Upper lobe of left lung (tissue), 6 donors: ENCODE measurements at places on chromosomes 1 and 21. TPM values are rescaled to one million over a fixed set of nuclear protein-coding genes. Genes with fewer than 3 reads are reported as not detected.
A peak's percentile ranks its signal among the peaks of the same experiment; 100 is the strongest.

The RAB13 gene
- 33.9 TPM for total RNA-seq

The DISP1 gene
- 15.4 TPM for total RNA-seq

The GNAT2 gene
- 0.20 TPM for total RNA-seq

The CCT3 gene
- 171 TPM for total RNA-seq

The TNN gene
- 0.17 TPM for total RNA-seq

The AGO3 gene
- 13.8 TPM for total RNA-seq

The LAD1 gene
- 34.0 TPM for total RNA-seq

The KLHDC9 gene
- 6.8 TPM for total RNA-seq

The GPR161 gene
- 11.1 TPM for total RNA-seq

The UMODL1 gene
- total RNA-seq = 6.3 TPM

GRCh38 chr1:234776876-234777855 lies 167.2 kb upstream of the IRF2BP2 start:
- no peak overlapping the region for H3K4me3 ChIP-seq
- no peaks in the 10 kb centered on the region for H3K27me3 ChIP-seq
- H3K36me3 ChIP-seq = no peaks in the 10 kb centered on the region
- peak; percentile 55 for DNase-seq

GRCh38 chr1:232038706-232039677 lies 412.4 kb downstream of the DISC1 start:
- no peaks in the 10 kb centered on the region for H3K27me3 ChIP-seq
- no peaks in the 10 kb centered on the region for H3K4me1 ChIP-seq
- H3K4me3 ChIP-seq = no peak overlapping the region
- no peak overlapping the region for H3K27ac ChIP-seq
- DNase-seq = no peak

DNA sequence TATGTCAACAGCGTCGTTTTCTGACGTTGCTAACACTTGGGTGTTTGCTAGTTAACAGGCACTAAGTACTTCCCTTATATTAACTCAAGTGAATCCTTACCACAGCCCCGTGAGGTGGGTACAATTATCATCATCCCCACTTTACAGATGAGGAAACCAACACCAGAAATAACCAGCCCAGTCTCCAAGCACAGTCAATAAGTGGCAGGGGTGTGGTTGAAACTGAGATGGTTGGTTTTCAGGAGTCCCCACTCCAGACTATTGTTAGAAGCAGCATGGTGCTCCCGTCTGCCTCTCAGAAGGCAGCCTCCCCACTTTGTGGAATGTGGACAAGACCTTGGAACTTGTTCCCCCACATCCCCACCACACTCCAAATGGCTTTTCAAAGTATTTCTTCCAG lies 45.7 kb upstream of the ACOT11 start:
- no peaks in the 10 kb centered on the region for H3K36me3 ChIP-seq
- no peak overlapping the region for H3K27ac ChIP-seq
- DNase-seq = no peak
- no peaks in the 10 kb centered on the region for H3K27me3 ChIP-seq
- peaks cover 12% of the 10 kb centered on the region for H3K4me1 ChIP-seq
- no peak overlapping the region for H3K4me3 ChIP-seq

GRCh38 chr1:21294266-21294989 lies 4.2 kb upstream of the ECE1 start:
- no peak for DNase-seq
- no peaks in the 10 kb centered on the region for H3K27me3 ChIP-seq
- H3K4me1 ChIP-seq = peaks cover 52% of the 10 kb centered on the region
- no peaks in the 10 kb centered on the region for H3K36me3 ChIP-seq
- H3K4me3 ChIP-seq = no peak overlapping the region
- peak overlapping the region; percentile 92 for H3K27ac ChIP-seq

GRCh38 chr1:51666478-51666877 lies 49.6 kb downstream of the OSBPL9 start:
- DNase-seq = no peak
- H3K27ac ChIP-seq = peak overlapping the region; percentile 41
- H3K4me3 ChIP-seq = no peak overlapping the region
- no peaks in the 10 kb centered on the region for H3K27me3 ChIP-seq
- peaks cover 11% of the 10 kb centered on the region for H3K4me1 ChIP-seq
- H3K36me3 ChIP-seq = no peaks in the 10 kb centered on the region

DNA sequence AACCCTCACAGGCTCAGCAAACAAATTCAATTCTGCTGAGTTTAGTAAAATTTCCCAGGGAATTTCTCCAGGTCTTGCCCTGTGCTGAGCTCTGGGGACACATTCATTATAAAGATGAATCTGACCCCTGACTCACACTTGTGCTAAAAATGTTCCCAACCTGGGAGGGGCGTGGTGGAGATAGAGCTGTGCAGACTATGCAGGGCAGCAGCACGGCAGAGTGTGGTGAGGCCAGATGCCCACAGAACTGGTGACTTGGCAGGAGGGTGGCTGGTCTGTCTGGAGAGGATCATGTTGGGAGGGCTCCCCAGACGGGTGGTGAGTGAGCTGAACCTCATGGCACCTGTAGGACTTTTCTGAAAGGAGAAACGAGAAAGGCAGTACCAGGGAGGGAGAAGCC lies 31.6 kb downstream of the FAAH start:
- no peak for DNase-seq
- H3K4me3 ChIP-seq = no peak overlapping the region
- no peaks in the 10 kb centered on the region for H3K4me1 ChIP-seq
- H3K27ac ChIP-seq = no peak overlapping the region
- no peaks in the 10 kb centered on the region for H3K36me3 ChIP-seq

- DNase-seq = no peak
- no peaks in the 10 kb centered on the region for H3K36me3 ChIP-seq
- no peak overlapping the region for H3K4me3 ChIP-seq
- H3K27ac ChIP-seq = no peak overlapping the region
- peaks cover 4% of the 10 kb centered on the region for H3K4me1 ChIP-seq
Measured at GRCh38 chr1:219587801-219588561, 24.9 kb downstream of the ZC3H11B start.

DNA sequence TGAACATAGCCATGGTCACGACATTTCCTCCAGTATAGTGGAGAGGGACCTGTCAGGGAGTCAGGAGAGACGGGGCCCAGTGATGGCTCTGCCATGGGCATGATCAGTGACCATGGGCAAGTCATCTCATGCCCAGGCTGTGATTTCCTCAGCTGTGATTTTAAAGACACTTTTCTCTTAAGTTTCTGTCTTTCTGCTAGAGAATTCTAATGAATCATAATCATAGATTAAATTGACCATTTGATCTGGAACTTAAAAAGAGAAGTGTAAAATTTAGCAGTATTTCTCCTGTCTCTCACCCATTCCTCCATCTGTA lies 112.7 kb downstream of the USP25 start:
- no peak overlapping the region for H3K27ac ChIP-seq
- no peak for DNase-seq
- H3K4me3 ChIP-seq = no peak overlapping the region
- H3K4me1 ChIP-seq = peaks cover 3% of the 10 kb centered on the region
- no peaks in the 10 kb centered on the region for H3K27me3 ChIP-seq

DNA sequence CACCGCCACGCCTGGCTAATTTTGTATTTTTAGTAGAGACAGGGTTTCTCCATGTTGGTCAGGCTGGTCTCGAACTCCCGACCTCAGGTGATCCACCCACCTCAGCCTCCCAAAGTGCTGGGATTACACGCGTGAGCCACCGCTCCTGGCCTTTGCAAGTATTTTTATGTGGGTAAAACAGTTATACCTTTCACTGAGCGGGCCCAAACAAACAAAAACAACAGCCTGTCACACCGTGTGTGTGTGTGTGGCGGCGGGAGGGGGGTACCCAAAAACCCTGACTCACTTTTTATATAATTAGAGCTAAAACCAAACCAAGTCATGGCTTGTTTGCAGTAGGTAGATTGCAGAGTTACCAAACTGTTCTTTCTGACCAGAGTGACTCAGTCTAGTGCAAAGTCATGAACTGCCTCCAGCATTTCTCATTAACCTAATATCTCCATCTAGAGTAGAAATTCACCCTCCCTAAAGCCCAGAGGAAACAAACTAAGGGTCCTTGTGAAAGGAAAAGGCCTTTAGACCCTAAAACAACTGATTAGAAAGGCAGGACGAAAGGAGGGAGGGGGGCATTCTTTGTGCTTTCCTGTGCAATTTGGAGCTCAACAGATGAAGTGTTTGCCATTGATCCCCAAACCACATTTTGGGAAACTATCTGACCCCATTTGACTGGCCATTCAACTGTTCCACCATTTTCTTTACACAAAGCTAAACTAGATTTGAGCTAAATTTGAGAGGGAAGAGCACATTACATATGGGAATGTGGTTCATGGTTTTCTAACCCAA lies 181.0 kb downstream of the DHRS3 start:
- peaks cover 57% of the 10 kb centered on the region for H3K4me1 ChIP-seq
- H3K27ac ChIP-seq = no peak overlapping the region
- DNase-seq = no peak
- H3K27me3 ChIP-seq = no peaks in the 10 kb centered on the region
- no peak overlapping the region for H3K4me3 ChIP-seq

GRCh38 chr21:33886321-33886720 lies 29.3 kb downstream of the ATP5PO start:
- H3K27ac ChIP-seq = no peak overlapping the region
- no peaks in the 10 kb centered on the region for H3K27me3 ChIP-seq
- DNase-seq = no peak
- no peaks in the 10 kb centered on the region for H3K4me1 ChIP-seq
- H3K4me3 ChIP-seq = no peak overlapping the region

- no peaks in the 10 kb centered on the region for H3K27me3 ChIP-seq
- no peak overlapping the region for H3K27ac ChIP-seq
- no peak overlapping the region for H3K4me3 ChIP-seq
- H3K4me1 ChIP-seq = no peaks in the 10 kb centered on the region
- DNase-seq = peak; percentile 18
Measured at GRCh38 chr1:24901791-24902470, 28.1 kb downstream of the RUNX3 start.

- DNase-seq = no peak
- H3K4me3 ChIP-seq = no peak overlapping the region
- H3K4me1 ChIP-seq = no peaks in the 10 kb centered on the region
- no peak overlapping the region for H3K27ac ChIP-seq
- H3K36me3 ChIP-seq = no peaks in the 10 kb centered on the region
Measured at GRCh38 chr1:173421789-173422188, 55.3 kb upstream of the PRDX6 start.

DNA sequence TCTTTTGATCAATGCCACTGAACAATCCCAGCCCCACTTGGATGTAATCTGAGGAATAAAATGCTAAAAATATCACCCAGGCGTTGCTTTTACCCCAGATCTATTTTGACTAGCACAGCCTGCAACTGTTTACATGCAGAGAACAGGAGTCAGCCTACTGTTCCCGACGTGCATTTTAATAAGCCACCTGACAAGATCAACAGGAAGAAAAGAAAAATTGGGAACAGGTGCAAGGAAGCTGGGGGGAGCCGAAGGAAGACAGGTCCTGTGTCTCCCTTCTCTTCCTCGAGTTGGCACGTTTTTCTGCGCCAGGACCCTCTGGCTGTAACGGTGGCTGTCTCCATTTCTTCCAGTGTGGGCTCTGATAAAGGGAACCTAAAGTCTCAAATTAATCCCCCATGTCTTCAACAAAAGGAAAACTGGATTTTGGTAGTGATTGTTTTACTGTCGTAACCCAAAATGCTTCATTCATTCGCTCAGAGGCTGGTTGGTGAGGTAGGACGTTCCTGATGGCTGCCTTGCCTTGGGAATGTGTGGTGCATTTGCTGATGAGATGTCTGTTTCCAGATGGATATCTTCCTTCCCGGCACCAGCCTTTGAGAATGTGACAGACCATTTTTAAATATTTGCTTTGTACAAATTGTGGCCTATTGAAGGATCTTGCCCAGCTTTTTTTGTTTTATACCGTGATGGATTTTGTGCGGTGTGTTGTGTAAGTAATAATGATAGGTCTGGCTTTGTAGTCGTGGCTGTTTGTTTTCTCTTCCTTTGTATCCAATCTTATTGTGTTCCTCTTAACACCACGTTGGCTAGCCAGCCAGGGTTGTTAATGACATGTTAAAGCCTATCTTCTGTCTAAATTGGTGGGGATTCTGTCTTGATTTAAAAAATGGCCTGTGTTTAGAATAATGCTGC lies 117.5 kb downstream of the C1orf21 start:
- no peak for DNase-seq
- no peak overlapping the region for H3K4me3 ChIP-seq
- no peak overlapping the region for H3K27ac ChIP-seq
- H3K4me1 ChIP-seq = peaks cover 17% of the 10 kb centered on the region
- H3K27me3 ChIP-seq = no peaks in the 10 kb centered on the region

GRCh38 chr1:206851341-206852010 lies 13.9 kb upstream of the IL20 start:
- no peak overlapping the region for H3K27ac ChIP-seq
- no peak overlapping the region for H3K4me3 ChIP-seq
- DNase-seq = no peak

- H3K4me1 ChIP-seq = peaks cover 38% of the 10 kb centered on the region
- DNase-seq = peak; percentile 50
- H3K27ac ChIP-seq = peak overlapping the region; percentile 83
- H3K36me3 ChIP-seq = no peaks in the 10 kb centered on the region
- no peaks in the 10 kb centered on the region for H3K27me3 ChIP-seq
Measured at GRCh38 chr1:234987415-234988154, 141.1 kb downstream of the TOMM20 start.

GRCh38 chr1:62076286-62076685 lies 118.4 kb upstream of the L1TD1 start:
- no peak for DNase-seq
- no peak overlapping the region for H3K27ac ChIP-seq
- peaks cover 4% of the 10 kb centered on the region for H3K36me3 ChIP-seq
- H3K27me3 ChIP-seq = no peaks in the 10 kb centered on the region
- no peak overlapping the region for H3K4me3 ChIP-seq

- H3K4me1 ChIP-seq = peaks cover 21% of the 10 kb centered on the region
- no peak overlapping the region for H3K4me3 ChIP-seq
- H3K27ac ChIP-seq = no peak overlapping the region
- DNase-seq = peak; percentile 60
- no peaks in the 10 kb centered on the region for H3K27me3 ChIP-seq
- H3K36me3 ChIP-seq = no peaks in the 10 kb centered on the region
Measured at GRCh38 chr1:109904105-109904817, 6.4 kb upstream of the CSF1 start.

DNA sequence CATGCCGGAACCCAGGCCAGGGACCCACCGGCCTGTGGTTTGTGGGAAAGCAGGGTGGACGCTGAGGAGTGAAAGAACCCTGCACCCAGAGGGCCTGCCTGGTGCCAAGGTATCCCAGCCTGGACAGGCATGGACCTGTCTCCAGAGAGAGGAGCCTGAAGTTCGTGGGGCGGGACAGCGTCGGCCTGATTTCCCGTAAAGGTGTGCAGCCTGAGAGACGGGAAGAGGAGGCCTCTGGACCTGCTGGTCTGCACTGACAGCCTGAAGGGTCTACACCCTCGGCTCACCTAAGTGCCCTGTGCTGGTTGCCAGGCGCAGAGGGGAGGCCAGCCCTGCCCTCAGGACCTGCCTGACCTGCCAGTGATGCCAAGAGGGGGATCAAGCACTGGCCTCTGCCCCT lies 18.5 kb downstream of the CSF1 start:
- peaks cover 60% of the 10 kb centered on the region for H3K4me1 ChIP-seq
- DNase-seq = peak; percentile 51
- H3K36me3 ChIP-seq = peaks cover 36% of the 10 kb centered on the region
- peak overlapping the region; percentile 90 for H3K27ac ChIP-seq

- H3K4me1 ChIP-seq = no peaks in the 10 kb centered on the region
- H3K27ac ChIP-seq = no peak overlapping the region
- no peaks in the 10 kb centered on the region for H3K27me3 ChIP-seq
- no peak overlapping the region for H3K4me3 ChIP-seq
Measured at GRCh38 chr1:170309389-170310013, 163.7 kb downstream of the NTMT2 start.
